ENCODE measurements at places on chromosomes 12 and 14. TPM values are rescaled to one million over a fixed set of nuclear protein-coding genes. Genes with fewer than 3 reads are reported as not detected.

DNA sequence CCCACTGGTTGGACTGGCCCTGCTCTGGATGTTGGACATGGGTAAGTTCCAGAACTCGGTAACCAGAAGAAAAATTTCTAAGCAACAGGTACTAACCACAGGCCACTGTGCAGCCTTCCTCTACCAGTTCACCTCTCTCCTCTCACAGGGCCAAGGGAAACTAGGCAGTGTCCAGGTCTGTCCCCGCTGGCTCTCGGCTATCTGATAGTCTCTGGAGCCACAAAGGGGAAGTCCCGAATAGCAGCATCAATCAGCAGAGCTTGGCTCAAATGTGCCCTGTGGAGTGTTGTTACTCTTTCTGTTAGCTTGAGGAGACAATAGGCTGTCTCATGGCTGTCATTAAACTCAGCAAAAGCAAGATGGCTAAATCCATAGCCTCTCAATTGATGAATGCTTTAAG is 73.2 kb downstream of the TSPAN11 start:
- H3K4me1 ChIP-seq, result peaks cover 5% of the 10 kb centered on the region
- no peaks in the 10 kb centered on the region for H3K27me3 ChIP-seq
- H3K27ac ChIP-seq, result no peak overlapping the region
- no peak for DNase-seq

DNA sequence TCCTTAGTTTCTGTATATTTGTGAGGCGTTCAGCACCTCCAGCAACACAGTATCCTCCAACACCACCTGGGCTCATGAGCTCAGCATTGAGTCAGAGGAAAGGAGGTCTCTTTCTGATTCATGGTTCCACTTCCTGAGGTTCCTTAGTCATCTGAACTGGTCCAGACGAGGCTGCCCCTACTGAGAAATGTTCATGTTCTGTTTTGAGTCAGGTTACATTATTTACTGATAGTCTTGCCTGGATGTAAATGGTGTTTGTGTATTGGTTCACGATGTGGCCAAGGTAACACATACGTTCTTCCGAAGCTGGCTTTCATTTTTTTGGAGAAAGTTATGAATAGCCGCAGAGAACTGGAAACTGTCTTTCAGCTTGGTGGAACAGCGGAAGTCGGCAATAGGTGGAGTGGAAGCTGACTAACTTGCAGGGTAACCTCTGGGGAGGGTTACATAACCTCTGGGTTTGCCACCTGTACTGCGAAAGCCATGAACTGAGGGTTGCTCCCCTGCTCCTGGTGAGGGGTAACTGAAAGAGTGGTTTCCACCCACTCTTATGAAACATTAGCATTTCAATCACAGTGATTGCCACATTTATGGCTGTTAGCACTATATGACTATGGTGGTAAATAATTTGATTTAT is 42.2 kb upstream of the MANSC4 start:
- H3K36me3 ChIP-seq, result no peaks in the 10 kb centered on the region
- H3K27me3 ChIP-seq, result no peaks in the 10 kb centered on the region
- H3K27ac ChIP-seq, result no peak overlapping the region
- DNase-seq, result no peak
- no peak overlapping the region for H3K4me3 ChIP-seq
- peaks cover 6% of the 10 kb centered on the region for H3K4me1 ChIP-seq

- peaks cover 9% of the 10 kb centered on the region for H3K4me1 ChIP-seq
- H3K36me3 ChIP-seq, result no peaks in the 10 kb centered on the region
- no peak overlapping the region for H3K4me3 ChIP-seq
- DNase-seq, result no peak
- no peaks in the 10 kb centered on the region for H3K27me3 ChIP-seq
Observed at GRCh38 chr12:94941440-94941862, 62.0 kb downstream of the NDUFA12 start.

The C1R gene
- total RNA-seq, result 70.2 TPM

GRCh38 chr14:53621921-53622320 is 334.7 kb downstream of the BMP4 start:
- H3K27me3 ChIP-seq, result peaks cover 2% of the 10 kb centered on the region
- peaks cover 8% of the 10 kb centered on the region for H3K4me1 ChIP-seq
- DNase-seq, result no peak
- no peaks in the 10 kb centered on the region for H3K36me3 ChIP-seq

- no peaks in the 10 kb centered on the region for H3K27me3 ChIP-seq
- H3K27ac ChIP-seq, result no peak overlapping the region
- no peaks in the 10 kb centered on the region for H3K4me1 ChIP-seq
- no peak overlapping the region for H3K4me3 ChIP-seq
- H3K36me3 ChIP-seq, result no peaks in the 10 kb centered on the region
Observed at GRCh38 chr12:102811110-102811737, 105.8 kb downstream of the PAH start.

- H3K4me3 ChIP-seq, result no peak overlapping the region
- no peak for DNase-seq
- no peak overlapping the region for H3K27ac ChIP-seq
- no peaks in the 10 kb centered on the region for H3K27me3 ChIP-seq
- H3K36me3 ChIP-seq, result no peaks in the 10 kb centered on the region
Observed at GRCh38 chr12:20436316-20436715, 68.0 kb downstream of the PDE3A start.
